Stimulated activated memory B cell treated with anti-CD40 and anti-IgM and Interleukin-4, amounts not matched to agents 10 μg/mL and 1 μg/mL and 100 μg/mL, for 72 hours (primary cell): ENCODE measurements at places on chromosomes 1 and 21.

DNA sequence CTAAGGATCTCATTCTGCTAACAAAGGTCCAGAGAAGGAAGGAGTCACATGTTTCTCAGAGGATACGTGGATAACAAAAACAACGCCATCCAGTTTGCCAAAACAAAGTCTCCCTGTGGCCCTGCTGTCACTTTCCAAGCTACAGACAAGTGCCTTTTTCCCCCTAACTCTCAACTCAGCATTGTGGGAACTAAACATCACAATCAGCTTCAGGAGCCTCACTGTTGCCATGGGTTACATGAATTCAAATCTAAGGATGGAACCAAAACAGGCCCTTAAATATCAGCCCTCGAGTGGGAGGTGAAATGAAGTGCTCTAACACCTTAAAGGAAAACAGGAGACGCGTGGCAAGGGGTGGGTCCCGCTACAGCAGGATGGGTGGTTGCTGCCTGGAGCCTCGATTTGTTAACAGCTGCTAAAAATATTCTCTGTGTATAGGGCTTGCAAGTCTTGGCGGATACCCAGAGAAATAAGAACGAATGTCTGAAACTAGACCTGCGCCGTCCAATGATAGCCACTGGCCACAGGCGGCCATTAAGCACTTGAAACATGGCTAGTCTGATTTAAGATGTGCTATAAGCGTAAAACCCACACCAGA lies 66.4 kb upstream of the SOD1 start:
- ATAC-seq: no peak

- ATAC-seq: no peak
Measured at GRCh38 chr1:86218859-86219258, 62.3 kb upstream of the COL24A1 start.

DNA sequence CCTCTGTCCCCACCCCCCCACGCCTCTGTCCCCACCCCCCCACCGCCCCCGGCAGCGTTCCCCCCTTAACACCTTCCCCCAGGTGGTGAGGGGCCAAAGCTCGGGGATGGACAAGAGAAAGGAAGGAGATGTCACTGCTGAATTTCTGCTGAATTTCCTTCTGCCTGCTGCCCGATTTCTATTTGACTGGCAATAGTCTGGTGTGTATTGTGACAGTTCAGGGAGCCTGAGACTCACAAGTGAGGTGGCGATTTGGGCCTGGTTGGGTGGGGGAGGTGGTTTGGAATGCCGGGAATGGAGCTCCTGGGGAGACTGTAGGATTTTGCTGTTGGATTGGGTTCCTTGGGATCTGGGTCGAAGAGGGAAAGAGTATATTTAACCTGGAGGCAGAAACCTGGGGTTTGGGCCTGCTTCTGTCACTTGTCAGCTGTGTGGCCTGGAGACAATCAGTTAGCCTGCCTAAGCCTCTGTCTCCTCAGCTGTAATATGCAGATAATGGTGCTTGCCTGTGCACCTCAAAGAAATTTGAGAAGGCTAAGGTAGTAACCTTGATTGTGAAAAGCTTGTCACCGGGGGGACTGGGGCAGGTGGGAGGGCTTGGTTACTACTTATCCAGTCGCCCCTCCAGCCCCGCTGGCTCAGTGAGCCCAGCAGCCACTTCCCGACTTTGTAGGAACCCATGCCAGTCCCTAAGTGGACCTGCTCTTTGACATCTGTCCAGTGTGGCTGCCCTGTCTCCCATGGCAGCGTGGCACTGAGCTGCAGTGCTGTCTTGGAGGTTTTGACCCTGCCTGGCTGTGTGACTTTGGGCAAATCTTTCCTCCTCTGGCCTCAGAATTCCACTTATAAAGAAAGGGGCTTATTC lies 7.7 kb upstream of the LMNA start:
- ATAC-seq: peak; percentile 70

DNA sequence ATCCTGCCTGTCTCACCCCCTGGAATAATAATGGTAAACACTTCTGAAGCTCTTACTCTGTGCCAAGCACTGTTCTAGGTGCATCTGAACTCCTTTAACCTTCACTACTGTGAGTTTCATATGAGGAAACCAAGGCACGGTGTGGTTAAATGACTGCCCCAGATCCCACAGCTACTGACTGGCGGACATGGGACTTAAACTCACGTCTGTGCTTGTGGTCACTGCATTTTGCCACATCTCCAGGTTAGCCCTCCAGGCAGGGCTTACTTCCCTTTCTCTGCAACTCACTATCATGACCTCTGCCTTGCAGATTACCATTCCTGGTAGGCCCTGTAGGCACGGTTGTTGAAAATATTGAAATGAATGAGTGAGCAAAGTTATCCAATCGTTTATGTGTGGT lies 83.4 kb downstream of the ADSS2 start:
- ATAC-seq: no peak

DNA sequence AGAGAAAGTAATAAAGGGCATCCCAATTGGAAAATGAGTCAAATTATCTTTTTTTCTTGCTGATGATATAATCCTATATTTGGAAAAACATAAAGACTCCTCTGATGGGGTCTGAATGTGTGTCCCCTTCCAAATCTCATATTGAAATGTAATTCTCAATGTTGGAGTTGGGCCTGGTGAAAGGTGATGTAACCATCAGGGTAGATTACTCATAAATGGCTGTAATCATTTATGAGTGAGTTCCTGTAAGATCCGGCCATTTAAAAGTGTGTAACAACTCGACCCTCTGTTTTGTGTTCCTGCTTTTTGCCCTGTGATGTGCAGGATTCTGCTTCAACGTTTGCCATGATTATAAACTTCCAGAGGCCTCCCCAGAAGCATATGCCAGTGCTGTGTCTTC lies 44.3 kb upstream of the MAP1LC3C start:
- ATAC-seq: no peak

DNA sequence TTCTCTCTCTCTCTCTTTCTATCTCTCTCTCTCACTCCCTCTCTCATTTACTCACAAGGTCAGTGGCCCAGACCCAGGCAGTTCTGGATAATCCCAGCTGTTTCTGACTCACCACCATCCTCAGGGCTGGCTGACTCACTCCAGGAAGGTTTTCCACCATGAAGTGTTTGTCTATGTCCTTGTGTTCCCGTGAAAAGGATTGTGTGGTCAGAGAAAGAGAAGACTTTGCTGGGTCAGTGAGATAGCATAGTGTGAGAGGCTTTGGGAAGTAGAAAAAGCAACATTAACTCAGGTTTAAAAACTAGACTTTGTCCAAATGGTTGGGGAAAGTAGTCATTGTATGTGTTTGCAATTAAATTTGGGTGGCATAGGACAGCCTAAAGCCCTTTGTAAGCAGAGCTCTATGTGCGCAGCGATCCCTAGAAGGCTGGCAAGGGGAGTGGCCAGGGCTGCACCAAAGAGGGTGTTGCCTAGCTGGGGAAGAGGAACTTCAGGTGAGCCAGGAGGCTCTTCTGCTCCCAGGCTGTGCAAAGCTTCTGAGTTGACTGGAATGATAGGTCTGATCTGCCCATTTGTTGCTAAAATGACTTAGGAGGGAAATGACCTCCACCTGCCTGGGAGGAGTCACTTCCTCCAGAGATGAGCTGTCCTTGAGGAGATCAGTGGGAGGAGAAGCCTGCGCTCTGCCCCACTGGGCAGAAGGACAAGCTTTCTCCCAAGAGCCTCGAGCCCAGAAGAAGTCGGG lies 4.9 kb upstream of the CAPN2 start:
- no peak for ATAC-seq

GRCh38 chr1:161265305-161265704 lies 6.8 kb downstream of the PCP4L1 start:
- ATAC-seq: no peak

GRCh38 chr21:15748586-15748985 lies 18.8 kb downstream of the USP25 start:
- no peak for ATAC-seq
